ENCODE measurements at places on chromosomes 6 and 20.

GRCh38 chr6:51057296-51057695 is 238.6 kb downstream of the TFAP2B start:
- DNase-seq, result no peak

GRCh38 chr6:76230711-76231110 is 158.2 kb upstream of the IMPG1 start:
- DNase-seq, result no peak

GRCh38 chr20:8251201-8251575 is 119.1 kb downstream of the PLCB1 start:
- no peak for DNase-seq

DNA sequence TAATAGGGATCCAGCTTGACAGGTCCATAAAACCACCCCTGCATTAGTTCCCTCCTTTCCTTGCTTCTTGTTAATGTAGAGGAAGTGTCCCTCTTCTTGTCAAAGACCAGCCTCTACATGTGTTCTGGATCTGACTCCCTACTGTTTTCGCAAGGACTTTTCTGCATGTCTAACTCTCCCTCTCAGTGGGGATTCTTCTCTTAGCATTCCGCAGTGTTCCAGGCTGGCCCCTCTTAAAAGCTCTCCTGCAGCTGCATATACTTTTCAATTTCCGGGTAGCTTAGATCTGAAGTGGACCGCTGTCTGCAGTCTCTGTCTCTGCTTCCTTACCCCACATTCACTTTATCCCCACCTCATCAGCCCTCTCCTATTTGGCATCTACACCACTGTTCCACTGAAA is 96.1 kb upstream of the MAN1A1 start:
- DNase-seq, result no peak

DNA sequence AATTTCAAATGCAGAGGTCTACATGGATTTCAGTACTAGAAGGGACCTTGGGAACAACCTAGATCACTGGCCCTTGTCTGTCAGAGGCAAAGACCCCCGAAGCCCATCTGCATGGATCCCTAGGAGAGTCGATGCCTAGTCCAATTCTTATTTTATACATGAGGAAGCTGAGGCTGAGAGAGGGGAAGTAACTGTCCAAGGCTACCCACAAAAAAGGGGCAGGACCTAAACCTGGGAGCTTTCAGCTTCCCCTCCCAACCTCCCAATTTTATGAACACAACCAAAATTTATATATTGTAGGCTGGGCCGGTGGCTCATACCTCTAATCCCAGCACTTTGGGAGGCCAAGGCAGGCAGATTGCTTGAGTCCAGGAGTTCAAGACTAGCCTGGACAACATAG is 73.2 kb downstream of the TRERF1 start:
- no peak for DNase-seq

- no peak for DNase-seq
Measured at GRCh38 chr6:33841070-33841469, 37.3 kb upstream of the MLN start.

- DNase-seq, result no peak
Measured at GRCh38 chr6:30185846-30186484, 22.6 kb downstream of the TRIM15 start.

- DNase-seq, result no peak
Measured at GRCh38 chr6:157763904-157764177, 59.2 kb upstream of the SNX9 start.

DNA sequence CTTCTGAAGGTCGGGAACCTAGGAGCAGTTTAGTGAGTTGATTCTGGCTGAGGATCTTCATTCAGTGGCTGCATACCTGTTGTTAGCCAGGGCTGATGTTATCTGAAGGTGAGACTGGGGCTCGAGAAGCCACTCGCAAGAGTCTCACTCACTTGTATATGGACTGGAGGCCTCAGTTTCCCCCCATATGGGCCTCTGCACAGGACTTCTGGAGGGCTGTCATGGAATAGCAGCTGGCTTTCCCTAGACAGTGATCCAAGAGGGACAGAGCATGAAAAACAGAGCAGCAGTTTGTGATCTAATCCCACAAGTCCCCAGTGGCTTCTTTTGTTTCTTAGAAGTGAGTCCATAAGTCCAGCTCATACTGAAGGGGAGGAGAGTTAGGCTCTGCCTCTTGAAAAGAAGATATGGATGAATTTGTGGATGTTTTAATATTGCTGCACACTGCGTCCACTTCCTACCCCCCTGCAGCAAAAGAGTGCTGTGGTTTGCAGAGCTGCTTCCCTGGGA is 623.4 kb downstream of the CDH26 start:
- no peak for DNase-seq

GRCh38 chr6:100538086-100538485 is 73.4 kb upstream of the SIM1 start:
- DNase-seq, result no peak
